ENCODE measurements at places on chromosomes 11 and 22.

GRCh38 chr11:60786811-60787567 lies 1.9 kb downstream of the MS4A10 start:
- DNase-seq, result no peak

DNA sequence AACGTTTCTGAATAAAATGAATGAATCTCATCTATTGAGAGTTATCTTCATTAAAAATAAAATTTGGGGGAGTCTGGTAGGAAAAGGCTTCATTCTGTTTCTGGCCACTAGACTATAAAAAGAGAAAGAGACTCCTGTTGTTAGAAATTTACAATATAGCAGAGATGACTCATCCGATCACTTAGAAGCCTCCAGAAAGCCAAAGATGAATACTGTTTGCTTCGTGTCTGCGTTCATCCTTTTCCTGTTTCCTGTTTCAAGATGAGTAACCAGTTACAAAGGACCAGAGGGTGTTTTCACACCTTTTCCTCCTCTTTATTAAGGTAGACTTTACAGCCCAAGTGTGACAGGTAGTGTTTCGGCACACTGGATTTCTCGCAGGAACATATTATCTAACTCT lies 1120.7 kb downstream of the LRRC4C start:
- no peak for DNase-seq

DNA sequence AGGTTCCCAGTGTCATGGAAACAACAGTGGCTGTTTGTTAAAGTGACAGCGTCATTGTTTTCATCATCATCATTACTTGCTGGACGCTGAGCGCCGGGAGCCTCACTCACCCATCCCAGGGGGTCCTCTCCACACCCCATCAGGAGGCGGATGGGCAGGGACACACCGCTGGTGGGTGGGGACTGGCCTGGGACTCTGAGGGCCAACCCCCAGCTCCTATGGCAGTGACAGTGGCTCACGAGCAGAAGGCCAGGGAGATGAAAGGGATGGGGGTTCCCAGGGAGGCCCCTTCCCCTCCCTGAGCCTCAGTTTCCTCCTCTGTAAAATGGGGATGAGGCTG lies 76.6 kb upstream of the PRR5 start:
- no peak for DNase-seq

DNA sequence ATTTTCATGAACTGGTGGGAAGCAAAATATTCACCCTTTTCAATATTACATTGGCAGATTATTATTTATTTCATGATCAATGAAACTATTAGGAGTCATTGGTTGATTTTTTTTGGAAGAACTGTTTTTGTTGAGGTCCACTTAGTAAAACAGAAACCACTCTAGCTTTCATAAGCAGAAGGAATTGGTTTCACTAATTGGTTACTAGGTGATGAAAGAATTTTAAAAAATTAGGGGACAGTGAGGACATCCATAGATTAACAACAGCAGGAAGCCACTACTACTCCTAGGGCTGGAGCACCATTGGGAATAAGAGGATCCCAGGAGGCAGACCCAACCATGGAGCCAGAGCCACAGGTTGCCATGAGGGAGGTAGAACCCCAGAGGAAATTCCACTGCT lies 74.4 kb upstream of the KCNA4 start:
- no peak for DNase-seq

- DNase-seq, result no peak
Observed at GRCh38 chr11:131038597-131038996, 122.3 kb upstream of the SNX19 start.

DNA sequence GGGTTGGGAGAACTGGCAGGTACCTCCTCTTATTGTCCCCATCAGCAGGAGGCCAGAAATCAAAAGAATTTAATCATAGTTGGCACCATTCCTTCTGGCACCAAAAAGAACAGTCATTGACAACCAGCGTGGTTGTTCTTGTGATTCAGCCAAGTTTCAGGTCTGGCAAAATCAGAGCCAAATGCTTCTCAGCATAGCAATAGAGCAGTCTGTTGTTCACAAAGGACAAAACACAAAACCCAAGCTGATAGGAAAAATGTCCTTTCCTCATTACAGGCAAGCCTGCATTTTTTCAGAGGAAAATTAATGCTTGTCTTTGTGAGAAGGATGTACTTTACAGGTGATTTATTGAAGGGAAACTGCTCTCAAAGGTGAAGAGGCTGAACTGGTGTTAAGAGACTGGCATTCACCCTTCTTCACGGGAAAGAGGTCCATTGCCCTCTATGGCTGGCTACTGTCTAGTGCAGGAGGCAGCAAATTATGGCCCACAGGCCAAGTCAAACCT lies 241.8 kb upstream of the ARHGAP42 start:
- no peak for DNase-seq

GRCh38 chr11:47329987-47330931 lies 22.2 kb downstream of the MYBPC3 start:
- DNase-seq, result no peak

DNA sequence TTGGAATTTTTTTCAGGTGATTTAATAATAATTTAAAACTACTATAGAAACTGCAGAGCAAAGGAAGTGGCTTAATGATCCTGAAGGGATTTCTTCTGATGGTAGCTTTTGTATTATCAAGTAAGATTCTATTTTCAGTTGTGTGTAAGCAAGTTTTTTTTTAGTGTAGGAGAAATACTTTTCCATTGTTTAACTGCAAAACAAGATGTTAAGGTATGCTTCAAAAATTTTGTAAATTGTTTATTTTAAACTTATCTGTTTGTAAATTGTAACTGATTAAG lies 3.4 kb downstream of the MALAT1 start:
- DNase-seq, result no peak

GRCh38 chr11:71977743-71978418 lies 20.8 kb upstream of the IL18BP start:
- DNase-seq, result peak; percentile 35

DNA sequence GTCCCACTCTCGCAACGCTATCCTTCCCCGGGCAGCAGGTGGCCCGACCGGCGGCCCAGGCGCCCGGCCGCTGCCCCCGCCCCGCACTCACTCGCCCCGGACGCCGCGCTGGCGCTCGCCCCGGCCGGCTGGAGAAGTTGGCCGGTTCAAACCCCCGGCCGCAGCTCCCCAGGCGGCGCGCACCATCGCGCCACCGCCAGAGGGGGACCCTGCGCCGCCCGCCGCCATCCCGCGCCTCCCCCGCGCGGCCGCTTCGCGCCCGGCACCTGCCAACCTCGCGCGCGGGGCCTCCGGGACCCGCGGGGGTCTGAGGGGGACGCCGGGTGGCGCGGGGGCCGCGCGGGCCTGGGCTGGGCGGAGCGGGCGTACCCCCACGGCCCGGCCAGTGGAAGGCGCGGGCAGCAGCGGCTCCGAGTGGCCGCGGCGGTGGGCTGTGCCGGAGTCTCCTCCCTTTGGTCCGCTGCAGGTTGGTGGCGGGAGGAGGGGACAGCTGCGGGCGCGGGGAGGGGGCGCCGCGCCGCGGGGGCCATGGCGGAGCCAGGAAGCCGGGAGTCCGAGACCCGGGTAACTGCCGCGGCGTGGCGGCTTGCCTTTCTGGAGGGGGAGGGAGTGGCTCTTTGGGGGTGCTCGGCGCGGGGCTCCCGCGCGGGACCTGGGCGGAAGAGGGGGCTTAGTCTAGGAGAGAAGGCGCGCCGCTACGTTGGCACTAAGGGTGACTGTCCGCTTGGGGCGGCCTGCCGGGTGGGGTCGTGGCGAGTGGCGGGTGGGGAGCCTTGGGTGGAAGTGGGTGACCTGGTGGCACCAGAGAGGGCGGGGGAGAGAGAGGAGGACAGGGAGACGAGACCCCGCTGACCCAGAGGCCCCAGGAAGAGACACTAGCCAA lies at the start of the genes MPST and TST:
Gene MPST, plus strand, starts transcription at position 434 of the 883 bp plus-strand sequence. Its CDS starts 95 bp downstream, at position 529.
Gene TST, minus strand, starts transcription at position 139 of the 883 bp plus-strand sequence. CDS start 715 bp downstream, outside the sequence.
- peak; percentile 18 for DNase-seq

DNA sequence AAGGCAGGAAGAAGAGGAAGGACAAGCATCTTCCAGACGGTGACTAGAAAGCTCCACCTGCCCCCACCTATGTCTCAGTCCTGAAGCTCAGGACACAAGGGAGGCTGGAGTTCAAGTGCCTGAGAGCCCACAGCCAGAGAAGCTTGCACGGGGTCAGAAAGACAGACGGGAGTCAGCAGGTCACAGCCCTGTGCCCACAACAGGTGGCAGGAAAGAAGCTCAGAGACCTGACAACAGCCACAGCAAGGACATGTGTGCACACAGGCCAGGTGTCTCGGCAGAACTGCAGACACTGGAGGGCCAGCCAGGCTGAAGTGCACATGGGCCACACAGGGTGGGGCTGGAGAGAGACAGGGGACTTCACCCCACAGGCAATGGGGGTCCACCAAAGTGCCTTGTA lies 37.2 kb upstream of the MOB2 start:
- no peak for DNase-seq

DNA sequence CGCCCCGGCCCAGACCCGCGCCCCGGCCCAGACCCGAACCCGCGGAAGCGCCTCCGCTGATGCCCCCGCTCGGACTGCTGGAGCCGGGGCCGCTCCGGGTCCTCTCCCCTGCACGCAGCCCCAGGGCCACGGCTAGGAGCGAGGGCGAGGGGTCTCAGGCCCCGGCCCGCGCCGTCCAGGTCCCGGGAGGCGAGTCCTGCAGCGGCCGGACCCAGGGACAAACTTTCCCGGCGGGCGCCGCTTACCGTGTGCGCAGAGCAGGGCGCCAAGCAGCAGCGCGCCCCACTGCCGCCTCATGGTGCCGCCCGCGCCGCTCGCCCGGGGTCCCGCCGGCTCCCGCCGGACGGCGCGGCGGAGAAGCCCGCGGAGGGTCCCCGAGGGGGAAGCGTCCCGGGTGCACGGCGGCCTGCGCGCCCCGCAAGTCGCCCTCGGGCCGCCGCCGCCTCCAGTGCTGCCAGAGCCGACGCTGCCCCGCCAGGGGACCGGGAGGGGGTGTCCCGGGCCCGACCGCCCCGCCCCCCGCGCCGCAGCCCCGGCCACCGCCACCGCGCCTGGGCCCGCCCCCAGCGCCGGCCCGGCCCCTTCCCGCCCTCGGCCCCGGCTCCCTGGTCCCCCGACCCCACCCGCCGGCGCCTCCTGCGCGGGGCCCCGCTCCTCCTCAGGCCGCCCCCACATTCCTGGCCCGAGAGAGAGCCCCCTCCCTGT lies at the start of gene LRP4:
Gene LRP4, minus strand, starts transcription at position 468 of the 705 bp plus-strand sequence. Its CDS starts 171 bp downstream, at position 297.
- DNase-seq, result no peak

- DNase-seq, result no peak
Observed at GRCh38 chr22:49642331-49642730, 185.3 kb downstream of the BRD1 start.

GRCh38 chr11:76782531-76783293 lies 444 bp upstream of the TSKU start:
- DNase-seq, result peak; percentile 78
